NB4 (cell line): ENCODE measurements at places on chromosomes 2 and 18.

DNA sequence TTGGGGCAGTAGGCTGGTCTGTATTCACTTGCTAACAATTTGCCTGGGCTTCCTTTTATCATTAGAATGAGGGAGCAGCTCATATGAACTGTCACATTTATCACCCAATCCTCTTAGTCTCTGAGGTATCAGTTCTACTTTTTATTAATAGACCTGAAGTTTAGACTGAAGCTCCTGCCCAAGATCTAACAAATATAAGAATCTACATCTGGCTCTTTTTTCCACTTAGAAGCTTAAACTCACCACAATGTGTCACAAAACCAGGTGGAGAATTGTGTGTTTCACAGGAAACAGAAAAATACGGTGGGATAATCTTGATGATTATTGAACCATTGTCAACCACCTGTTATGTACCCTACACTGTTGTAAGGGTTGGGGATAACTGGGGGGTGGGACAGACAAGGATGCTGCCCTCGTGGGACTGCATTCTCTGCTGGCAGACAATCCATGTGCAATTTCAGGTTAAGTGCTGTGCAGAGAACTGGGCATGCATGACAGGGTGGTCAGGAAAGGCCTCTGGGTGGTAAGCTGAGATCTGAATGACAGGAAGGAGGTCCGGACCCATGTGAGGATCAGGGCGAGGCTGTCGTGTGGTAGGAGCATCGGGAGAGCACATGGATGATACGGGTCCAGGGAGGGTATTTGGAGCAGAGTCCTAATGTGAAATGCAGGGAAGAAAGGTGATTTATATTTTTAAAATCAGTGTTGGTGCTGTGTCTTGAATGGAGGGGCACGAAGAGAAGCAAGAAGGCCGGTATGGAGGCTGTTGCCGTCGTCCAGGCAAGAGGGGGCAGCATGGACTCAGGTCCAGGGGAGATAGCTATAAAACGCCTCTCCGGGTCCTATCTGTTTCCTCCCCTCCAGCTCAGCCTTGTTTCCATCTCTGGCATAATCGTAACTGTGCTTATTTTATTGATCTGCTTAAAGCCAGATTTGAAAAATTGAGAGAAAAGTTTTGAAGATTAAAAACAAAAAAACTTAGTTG lies 17.6 kb downstream of the MYL12B start:
- DNase-seq, result no peak

DNA sequence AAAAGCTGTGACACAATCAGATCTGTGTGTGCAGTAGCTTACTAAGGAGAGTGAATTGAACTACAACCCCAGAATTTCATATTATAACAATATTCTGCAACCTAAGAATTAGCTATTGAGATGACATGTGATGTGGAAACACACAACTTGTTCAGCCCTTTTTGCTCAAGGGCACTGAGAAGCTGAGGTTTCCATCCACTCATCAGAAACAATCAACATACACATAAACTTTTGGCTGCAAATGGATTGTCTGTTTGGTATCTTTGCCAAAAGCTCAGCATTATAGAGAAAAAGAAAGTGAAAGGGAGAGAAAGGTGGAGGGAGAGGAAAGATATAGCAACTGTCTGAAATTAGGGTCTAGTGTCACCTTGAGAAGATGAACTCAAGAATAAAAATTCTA lies 117.2 kb upstream of the KLF7 start:
- no peak for DNase-seq

- DNase-seq, result no peak
Observed at GRCh38 chr2:200602584-200602983, 16.8 kb downstream of the AOX1 start.

DNA sequence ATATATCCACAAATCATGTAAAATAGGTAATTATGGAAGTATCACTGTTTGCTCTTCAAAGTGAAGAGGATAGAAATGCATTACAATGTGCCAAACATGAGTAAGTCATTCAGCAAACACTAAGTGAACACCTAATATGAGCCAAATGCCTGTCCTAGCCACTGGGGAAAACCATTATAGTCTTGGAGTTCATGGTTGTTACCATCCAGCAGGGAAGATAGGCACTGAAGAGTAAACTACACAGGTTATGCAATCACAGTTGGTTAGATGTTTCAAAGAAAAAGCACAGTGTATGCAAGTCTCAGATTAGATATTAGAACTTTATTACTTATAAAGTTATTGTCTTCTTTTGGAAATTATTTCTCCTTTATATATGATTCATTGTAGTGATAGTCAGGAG lies 3.9 kb upstream of the SERPINB2 start:
- no peak for DNase-seq

- no peak for DNase-seq
Observed at GRCh38 chr2:187915810-187916209, 361.6 kb upstream of the TFPI start.

DNA sequence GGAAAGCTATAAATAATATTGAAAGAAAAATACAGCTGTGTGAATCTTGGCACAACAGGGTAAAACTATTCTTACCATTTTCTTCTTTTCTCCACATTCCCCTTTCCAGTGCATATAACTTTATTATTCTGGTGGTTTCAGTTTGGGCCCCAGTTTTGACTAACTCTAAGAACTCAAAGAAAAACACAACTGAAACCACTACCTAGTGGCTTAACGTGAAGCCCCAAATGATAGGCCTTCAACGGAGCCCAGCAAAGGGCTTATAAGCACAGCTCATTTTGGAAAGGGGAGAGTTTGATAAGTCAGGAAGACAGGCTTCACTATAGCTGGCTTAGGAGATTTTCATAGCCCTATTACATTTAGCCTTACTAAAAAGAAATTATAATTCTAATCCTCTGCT lies 62.4 kb downstream of the PPP1R1C start:
- no peak for DNase-seq

GRCh38 chr18:74531043-74531442 lies 3.3 kb upstream of the CNDP1 start:
- no peak for DNase-seq

- DNase-seq, result no peak
Observed at GRCh38 chr18:46289931-46290330, 185.7 kb downstream of the HAUS1 start.

DNA sequence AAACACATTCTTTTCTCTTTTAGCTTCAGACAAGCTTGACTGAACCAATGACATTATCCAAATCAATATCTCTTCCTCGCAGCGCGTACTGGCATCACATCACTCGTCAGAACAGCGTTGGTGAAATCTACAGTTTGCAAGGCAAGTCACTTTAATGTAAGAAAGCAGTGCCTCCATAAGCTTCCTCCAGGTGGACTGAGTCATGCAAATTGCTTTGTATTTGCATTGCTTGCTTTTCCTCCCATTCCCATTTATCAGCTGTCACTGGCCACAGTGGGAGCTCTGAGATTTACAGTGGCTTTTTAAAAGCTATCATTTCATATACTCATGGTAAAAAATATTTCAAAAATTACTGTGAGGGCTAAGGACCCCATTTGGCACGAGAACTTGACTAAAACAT lies 189.9 kb downstream of the CD226 start:
- no peak for DNase-seq

DNA sequence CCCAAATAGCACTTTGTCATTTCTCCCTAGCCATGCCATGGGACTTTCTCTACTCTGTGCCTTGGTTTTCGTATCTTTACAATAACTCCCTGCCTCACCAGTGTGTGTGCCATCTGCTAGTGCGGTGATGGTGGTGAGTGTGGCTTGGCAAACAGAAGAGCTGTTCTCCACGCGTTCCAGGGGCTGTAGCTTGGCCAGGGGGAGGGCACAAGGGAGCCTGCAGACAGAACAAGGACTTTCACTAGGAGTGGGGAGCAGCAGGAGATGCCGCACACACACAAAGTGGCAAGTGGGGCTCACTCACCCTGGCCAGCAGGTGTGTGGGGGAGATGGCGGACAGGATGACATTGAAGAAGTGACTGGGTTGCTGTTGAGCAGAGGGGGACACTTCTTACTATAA lies 196.9 kb downstream of the HAUS1 start:
- no peak for DNase-seq

- DNase-seq, result no peak
Observed at GRCh38 chr2:232448304-232448690, 7.7 kb upstream of the ALPI start.

- DNase-seq, result peak; percentile 71
Observed at GRCh38 chr2:38315707-38316333, 61.3 kb downstream of the ATL2 start.

GRCh38 chr18:10142496-10143160 lies 228.8 kb downstream of the VAPA start:
- no peak for DNase-seq

- no peak for DNase-seq
Observed at GRCh38 chr2:157223624-157224205, 33.8 kb upstream of the GALNT5 start.

GRCh38 chr2:179410552-179411356 lies 146.1 kb upstream of the SESTD1 start:
- peak; percentile 63 for DNase-seq

DNA sequence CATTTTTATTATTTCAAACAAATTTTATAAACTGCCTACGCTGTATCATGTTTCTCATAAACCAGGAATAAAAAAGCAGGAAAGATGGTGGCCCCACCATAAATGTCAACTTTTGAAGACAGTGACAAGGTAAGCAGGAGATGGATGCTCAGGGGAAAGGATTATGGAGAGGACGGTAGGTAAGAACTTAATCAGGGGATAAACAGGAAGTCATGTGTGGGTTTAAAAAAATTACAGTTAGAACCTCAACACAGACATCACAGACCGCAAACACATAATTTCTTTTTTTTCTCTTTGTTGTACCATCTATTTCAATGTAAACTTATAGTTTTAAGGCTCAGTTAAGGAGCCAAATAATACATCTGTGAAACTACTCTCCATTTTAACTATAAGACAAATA lies 575.2 kb upstream of the SLC8A1 start:
- DNase-seq, result no peak

DNA sequence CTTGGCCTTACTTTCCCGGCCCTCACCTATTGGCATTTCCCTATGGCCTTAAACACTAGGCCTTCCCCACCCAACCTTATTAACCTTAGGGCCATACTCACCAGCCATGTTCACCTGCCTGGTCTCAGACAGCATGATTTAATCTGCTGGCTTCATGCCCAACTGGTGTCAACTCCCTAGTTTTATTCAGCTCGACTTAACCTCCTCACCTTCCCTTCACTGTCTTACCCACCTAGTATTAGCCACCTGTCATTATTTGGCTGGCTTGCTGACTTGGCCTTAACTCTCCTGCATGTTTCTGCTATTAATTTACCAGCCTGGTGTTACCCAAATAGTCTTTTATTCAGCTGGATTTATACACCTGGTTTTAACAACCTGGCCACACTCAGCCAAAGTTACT lies 136.0 kb upstream of the ZSWIM2 start:
- no peak for DNase-seq

GRCh38 chr2:120855855-120856405 lies 120.3 kb downstream of the GLI2 start:
- DNase-seq, result no peak

GRCh38 chr2:224038049-224038829 lies 847 bp downstream of the SERPINE2 start:
- DNase-seq, result peak; percentile 57

- no peak for DNase-seq
Observed at GRCh38 chr2:235573331-235574221, 79.7 kb downstream of the AGAP1 start.

DNA sequence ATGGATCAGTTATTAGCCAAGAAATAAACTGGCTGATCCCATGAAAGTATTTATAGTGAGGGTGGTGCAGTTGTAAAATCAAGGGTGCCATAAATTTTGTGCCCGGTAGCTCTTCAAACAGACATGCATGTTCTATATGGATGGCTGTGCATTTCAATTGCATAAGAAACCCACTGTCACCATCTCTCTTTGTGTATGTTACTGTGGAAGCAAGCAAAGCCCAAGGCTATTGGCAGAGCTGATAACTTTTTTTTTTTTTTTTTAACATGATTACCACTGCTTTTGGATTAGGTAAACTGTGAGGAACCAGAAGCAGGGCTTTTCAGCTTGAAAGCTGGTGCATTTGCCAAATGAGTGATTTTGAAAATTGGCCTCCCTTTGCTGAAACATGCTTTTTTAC lies 332.6 kb downstream of the SOX11 start:
- DNase-seq, result no peak

GRCh38 chr2:229339618-229340017 lies 68.5 kb upstream of the PID1 start:
- no peak for DNase-seq

- no peak for DNase-seq
Observed at GRCh38 chr2:62741127-62741526, 35.6 kb downstream of the EHBP1 start.

DNA sequence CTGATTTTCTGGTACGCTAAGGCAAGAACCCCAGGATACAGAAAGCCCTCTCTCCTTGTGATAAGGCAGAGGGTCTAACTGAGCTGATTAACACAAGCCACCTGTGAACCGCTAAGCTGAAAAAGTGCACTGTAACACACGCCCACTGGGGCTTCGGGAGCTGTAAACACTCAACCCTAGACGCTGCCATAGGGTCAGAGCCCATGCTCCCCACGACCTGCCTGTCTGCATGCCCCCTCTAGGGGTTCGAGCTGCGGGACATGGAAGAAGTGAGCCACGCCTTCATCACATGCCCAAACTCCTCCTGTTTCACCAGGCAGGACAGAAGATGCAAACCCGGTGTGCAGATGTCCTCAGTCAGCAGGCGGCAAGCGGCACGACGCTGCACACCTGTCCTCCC lies 173.9 kb upstream of the RAB12 start:
- DNase-seq, result no peak

- DNase-seq, result no peak
Observed at GRCh38 chr2:37226863-37227262, 4.5 kb downstream of the CEBPZ start.

GRCh38 chr2:172704072-172704936 lies 31.3 kb upstream of the RAPGEF4 start:
- peak; percentile 54 for DNase-seq

GRCh38 chr18:22726469-22726868 lies 206.7 kb upstream of the RBBP8 start:
- no peak for DNase-seq

DNA sequence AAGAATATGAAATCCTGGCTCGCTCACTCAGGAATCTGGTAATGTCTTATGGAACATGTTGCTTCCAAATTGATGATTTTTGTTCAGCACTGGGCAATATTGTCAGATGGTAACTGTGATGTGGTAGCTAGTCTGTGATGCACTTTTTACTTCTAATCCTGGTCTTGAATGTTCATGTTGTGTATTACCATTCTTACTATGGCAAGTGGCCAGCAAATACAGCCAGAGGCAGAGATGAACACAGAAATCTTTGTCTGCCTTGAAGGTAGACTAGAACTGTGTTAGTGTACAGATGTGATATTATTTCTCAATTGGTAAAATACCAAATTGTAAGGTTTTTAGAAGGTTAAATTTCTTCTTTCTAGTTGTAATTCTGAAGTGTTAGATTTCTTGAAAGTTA lies 83.3 kb downstream of the UBE2E3 start:
- DNase-seq, result no peak

DNA sequence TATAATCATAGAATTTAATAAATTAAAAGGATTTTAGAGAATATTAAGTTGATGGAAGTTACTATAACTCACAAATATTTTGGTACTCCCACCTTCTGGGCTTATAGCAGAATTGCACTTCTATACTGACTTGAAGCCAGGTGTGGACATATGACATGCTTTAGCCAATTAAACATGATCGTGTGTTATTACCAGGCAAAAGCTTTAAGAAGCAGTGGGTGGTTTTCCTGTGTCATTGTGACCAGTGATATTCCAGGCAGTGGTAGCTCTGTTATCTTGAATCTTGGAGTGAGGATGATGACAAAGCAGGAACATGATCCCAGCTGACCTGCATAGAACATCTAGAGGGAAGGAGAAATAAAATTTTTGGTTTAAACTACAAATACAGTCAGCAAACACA lies 370.9 kb upstream of the ZEB2 start:
- peak; percentile 44 for DNase-seq
